Mammary epithelial cell (primary cell): ENCODE measurements at places on chromosomes 6 and 20. TPM values are rescaled to one million over a fixed set of nuclear protein-coding genes. Genes with fewer than 3 reads are reported as not detected.
A peak's percentile ranks its signal among the peaks of the same experiment; 100 is the strongest.

GRCh38 chr20:3203315-3204123, 963 bp downstream of the DDRGK1 start:
- peak; percentile 40 for DNase-seq

- DNase-seq, result no peak
Observed at GRCh38 chr6:75472885-75473284, 20.7 kb downstream of the FILIP1 start.

DNA sequence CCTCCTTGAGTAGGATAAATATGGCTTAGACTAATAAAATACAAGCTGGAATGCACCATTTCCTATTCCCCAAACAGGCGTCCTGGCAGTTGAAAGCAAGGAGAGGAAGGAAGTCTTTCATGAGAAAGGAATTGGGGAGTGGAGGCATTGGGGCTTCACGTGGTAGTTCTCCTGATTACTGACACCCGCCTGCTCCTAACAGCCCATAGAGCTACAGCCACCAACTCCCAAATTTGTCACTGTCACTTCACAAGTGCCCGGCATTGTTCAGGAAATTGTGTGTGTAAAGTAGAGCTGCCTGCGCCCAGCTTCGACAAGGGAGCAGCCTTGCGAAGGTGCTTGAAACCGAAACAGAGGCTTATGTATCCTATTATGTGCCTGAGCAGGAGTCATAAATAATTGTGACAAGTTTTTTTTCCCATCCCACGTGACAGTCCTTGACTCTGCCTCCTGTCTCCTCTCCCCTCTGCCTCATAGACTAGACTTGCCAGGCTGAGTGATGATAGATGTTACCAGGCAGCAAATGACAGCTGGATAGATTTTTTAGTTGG, 301.7 kb upstream of the ZFP64 start:
- DNase-seq, result no peak

The UQCC2 gene
- 12.3 TPM for total RNA-seq

The STXBP5 gene
- 42.0 TPM for total RNA-seq

DNA sequence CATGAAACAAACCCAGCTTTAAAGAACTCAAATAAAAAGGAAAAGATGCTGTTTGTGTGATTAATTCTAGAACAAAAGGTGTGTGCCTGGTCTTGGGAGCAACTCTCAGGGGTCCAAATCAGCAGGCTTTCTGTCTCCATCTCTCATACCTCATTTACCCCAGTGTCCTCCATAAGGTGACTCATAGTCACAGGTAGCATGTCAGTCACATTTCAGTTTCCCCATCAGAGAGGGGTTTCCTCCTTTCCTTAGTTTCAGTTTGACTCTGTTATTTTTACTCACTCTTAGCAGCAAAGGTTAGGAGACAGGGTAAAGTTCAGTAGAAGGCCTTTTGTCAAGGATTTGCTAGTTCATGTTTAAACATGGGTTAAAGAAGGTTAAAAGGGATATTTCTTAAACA, 46.2 kb downstream of the OGFRL1 start:
- DNase-seq, result peak; percentile 61

GRCh38 chr6:111975466-111975865, 78.4 kb upstream of the CCN6 start:
- DNase-seq, result no peak

DNA sequence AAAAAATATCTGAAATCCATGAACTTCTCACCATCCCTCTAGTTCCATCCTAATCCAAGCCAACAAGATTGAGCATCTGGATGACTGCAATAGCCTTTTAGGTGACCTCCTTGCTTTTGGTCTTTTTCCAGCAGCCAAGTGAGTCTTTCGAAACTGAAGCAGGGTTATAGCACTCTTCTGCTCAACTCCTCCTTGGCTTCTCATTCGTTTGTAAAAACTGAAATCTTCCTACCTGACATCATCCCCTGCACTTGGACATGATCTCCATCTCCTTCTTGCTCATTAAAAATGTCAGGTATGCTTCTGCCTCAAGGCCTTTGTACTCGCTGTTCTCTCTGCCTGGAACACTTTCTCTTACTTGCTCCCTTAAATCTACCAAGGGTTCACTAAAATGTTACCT, 46.0 kb downstream of the STX7 start:
- peak; percentile 63 for DNase-seq

- no peak for DNase-seq
Observed at GRCh38 chr20:50993876-50994275, 29.0 kb downstream of the KCNG1 start.

DNA sequence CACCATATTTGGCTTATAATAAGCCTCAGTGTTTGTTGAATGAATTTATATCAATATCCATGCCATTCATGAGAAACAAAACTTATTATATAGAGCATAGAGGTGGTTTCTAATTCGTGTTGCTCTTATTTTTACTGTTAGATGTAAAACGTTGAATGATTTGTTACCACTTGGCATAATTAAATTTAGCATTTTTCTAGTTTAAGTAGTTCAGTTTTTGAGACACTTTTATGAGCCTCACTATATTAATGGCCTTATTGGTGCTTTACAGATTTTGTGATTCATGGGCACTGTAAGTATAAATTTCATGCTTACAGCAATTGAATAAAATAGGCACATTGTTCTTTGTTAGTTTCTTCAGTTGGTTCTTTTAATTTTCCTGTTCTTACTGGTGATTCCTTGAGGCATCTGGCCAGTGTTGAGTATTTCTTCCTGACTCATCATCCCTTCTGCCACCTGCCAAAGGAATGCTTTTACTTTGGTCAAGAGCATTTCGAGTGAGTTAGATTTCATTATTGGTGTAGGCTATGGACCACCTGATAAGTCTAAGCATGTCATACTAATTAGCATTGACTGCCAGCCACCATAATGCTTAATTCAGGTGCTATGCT, 34.8 kb downstream of the CDKAL1 start:
- peak; percentile 92 for DNase-seq

GRCh38 chr6:63269470-63269869, 50.3 kb downstream of the LGSN start:
- no peak for DNase-seq

DNA sequence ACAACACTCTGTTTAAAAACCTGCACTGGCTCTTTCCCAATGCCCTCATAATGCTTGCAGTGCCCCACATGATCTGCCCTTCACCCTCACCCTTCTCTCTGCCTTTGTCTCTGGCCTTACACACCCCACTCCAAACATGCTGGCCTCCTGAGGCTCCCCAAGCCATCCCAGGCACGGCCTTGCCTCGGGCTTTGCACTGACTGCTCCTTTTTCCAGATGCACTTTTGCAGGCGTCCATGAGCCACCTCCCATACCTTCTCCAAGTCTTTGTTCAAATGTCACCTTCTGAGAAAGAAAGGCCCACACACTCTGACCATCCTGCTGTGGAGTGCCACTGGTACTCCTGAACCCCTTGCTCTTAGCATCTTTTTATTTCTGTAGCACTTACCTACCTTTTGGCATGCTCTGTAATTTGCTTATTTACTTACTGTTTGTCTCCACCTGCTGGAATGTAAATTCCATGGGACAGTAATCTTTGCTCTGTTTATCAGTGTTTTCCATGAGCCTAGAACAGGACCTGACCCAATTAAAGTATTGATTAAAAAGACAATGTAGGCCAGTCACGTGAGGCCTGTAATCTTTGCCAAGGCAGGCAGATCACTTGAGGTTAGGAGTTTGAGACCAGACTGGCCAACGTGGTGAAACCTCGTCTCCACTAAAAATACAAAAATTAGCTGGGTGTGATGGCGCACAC, 30.7 kb downstream of the GFRA4 start:
- DNase-seq, result no peak

The TFAP2B gene
- total RNA-seq, result 0.21 and 0.40 TPM in 2 replicates

DNA sequence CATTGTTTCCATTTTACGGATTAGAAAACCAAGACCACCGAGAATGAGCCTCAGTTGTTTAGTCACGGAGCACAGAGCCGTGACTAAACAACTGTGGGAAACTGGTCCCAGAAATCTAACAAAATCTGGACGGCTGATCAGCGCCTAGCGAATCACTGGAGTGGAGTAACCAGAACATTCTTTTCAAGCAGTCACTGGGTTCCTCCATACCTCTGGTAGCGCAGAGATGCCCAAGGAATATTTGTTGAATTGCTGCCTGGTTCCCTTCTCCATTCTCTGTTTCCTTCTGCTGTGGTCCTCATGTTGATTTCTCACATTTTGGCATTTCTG, 62.0 kb downstream of the GPX5 start:
- no peak for DNase-seq

The TMEM14B gene
- 63.5 and 75.0 TPM in 2 replicates for total RNA-seq

DNA sequence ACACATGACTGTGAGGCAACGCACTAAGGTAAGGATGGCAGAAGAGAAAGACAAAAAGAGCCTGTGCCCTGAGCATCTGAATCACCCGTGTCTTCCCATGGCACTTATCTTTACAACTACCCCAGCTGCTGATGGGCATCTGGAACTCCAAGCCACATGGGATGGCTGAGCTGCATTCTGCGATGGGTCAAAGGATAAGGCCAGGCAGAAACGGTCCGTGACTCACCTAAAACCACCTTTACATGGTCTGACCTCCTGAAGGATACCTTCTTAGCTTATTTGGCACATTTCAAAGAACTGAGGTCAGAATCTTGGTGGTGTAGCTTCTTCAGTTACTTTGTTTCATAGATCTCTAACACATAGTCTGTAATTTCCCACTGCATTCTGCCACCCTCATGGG, 99.7 kb downstream of the DNAH8 start:
- DNase-seq, result no peak

GRCh38 chr6:9921366-9921765, 493.5 kb downstream of the TFAP2A start:
- no peak for DNase-seq

The HRH3 gene
- total RNA-seq, result not detected in 2 replicates

DNA sequence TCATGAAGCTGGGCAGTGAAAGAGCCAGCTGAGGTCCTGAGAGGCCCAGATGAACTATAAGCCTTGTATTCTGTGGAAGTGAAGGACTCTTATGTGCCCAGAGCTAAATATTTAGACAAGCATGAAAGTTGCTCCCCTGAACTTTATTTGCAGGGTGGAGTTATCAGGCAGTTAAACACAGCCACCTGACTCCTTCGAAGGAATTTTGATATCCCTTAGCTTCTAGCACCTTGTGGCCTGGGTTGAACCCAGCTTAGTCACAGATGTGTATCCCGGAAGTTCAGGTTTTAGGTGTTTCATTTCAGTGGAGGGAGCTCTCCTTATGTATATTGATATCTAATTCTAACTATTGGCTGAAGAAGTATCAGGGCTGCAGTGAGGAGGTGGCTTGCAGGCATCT, 20.4 kb downstream of the NR2E1 start:
- DNase-seq, result no peak

- peak; percentile 86 for DNase-seq
Observed at GRCh38 chr6:32968867-32969684, 682 bp downstream of the BRD2 start.

The C6orf163 gene
- total RNA-seq, result 1.1 and 1.4 TPM in 2 replicates

The PRSS16 gene
- 4.8 TPM for total RNA-seq

The ENPP1 gene
- 0.67 TPM for total RNA-seq
